ENCODE measurements at places on chromosomes 2 and 18.

- no peak for DNase-seq
These were observed 8.9 kb downstream of the FBXO36 start for GRCh38 chr2:229931241-229931640.

GRCh38 chr18:68703326-68703725 is 11.6 kb downstream of the TMX3 start:
- no peak for DNase-seq

DNA sequence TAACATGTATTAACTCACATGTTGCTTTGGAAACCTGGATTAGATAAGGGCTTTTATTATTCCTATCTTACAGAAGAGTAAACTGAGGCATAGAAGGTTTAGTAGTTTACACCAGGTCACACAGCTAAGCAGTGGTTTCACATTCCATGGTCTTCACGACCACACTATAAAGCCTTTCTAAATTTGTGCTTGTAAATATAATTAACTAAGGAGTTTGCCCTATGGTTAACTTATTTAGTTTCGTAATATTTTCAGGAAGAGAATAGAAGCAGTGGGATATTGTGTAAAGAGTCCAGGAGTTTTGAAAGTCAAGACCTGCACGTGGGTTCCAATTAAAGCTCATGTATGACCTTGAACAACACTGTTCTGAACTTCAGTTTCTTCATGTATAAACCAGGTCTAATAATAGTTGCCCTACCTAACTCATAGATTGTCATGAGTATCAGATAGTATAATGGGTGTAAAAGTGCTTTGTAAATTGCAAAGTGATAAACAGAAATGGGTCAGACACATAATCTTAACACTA is 19.5 kb upstream of the SOS1 start:
- peak; percentile 48 for DNase-seq

DNA sequence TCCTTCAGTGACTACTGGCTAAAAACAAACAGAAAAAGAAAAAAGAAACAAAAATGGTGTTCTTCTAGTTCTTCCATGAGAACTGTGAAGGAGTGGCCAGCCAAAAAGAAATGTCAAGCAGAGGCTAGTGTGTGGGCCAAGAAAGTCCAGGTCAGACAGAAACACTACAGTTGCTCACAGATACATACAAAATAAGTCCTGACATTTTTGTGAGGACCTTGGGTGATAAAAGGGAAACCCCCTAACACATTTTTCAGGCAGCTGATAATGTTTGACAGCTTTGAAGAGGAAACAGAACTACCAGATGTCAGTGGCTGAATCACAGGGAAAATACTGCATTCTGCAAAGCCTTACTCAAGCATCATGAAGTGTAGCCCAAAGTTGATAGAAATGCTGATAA is 28.1 kb downstream of the ARHGAP25 start:
- no peak for DNase-seq

DNA sequence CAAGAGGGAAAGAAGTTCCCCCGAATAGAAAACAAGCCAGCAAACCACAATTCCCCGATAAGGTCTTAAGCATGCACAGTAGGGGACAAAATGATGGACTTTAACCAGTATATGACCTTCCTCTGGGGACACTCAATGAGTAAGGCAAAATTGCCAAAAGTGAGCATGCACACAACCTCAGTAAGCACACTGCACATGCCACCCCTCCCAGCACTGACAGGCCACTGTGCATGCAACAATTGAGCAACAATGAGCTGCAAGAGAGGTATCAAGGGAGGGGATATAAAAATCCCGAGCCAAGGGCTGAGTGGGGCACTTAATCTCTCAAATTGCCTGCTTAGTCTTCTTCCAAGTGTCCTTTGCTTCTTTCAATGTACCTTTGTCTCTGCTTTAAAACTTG is 935.8 kb upstream of the SLC39A10 start:
- DNase-seq, result no peak

- no peak for DNase-seq
These were observed 14.9 kb upstream of the FAP start for GRCh38 chr2:162258169-162258568.

- DNase-seq, result peak; percentile 33
These were observed 34.8 kb downstream of the LBH start for GRCh38 chr2:30266051-30266621.

DNA sequence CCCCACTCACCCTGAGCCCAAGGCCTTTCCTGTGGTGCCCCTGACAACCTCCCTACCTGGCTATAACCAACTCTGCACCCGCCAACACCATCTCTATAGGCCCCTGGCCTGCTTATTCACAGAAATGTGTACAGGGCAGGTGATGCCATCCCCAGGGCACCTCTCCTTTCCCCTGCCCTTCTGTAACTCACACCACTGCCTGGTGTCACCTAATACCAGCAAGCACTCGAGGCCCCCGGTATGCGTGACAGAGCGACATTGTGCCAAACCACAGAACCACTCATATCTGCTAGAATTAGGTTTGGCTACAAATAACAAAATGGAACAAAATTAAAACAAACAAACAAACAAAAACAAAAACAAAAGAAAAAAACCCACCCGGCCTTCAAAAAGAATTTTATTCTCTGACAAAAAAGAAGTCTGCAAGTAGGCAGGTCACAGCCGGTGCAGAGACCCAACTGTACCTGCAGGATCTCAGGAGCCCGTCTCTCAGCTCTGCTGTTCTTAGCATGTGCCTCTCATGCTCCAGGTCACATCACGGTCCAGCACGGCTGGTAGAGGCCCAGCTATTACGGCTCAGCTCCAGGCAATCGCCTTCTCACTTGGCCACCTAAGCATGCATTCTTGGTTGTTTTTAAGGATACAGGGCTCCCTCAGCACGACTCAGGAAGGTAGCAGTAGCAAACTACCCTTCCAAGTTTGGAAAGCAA is 51.4 kb downstream of the FAM178B start:
- no peak for DNase-seq

DNA sequence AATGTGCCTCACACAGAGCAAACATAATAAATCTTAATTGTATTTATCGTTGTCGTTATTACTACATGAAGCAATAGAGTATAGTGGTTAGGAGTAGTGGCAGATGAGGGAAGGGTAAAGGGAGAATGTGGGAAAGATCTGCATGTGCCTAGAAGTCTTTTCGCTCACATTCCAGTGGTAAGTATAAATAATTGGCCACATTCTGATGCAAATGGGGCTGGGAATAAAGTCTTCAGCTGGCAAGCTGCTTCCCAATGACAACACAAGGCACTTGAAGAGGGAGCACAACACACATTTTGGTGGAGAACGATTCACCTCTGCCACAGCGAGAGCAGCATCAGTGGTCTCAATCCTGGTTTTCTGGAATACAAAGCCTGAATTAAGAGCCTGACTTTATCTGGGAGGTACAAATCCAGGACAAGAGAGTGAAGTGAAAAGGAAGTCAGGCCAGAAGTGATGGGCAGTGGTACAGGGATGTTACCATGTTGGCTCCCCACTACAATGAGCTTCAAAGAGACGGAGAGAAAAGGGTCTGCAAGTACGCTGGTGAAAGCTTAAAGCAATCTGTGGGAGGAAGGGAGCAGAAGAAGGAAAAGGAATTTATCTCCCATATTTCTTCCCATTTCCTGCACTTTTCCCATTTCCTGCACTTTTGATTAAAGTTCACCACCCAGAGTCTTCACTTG is 112.3 kb downstream of the ARHGAP15 start:
- DNase-seq, result no peak

- no peak for DNase-seq
These were observed 98.1 kb downstream of the SETBP1 start for GRCh38 chr18:44778788-44779187.

DNA sequence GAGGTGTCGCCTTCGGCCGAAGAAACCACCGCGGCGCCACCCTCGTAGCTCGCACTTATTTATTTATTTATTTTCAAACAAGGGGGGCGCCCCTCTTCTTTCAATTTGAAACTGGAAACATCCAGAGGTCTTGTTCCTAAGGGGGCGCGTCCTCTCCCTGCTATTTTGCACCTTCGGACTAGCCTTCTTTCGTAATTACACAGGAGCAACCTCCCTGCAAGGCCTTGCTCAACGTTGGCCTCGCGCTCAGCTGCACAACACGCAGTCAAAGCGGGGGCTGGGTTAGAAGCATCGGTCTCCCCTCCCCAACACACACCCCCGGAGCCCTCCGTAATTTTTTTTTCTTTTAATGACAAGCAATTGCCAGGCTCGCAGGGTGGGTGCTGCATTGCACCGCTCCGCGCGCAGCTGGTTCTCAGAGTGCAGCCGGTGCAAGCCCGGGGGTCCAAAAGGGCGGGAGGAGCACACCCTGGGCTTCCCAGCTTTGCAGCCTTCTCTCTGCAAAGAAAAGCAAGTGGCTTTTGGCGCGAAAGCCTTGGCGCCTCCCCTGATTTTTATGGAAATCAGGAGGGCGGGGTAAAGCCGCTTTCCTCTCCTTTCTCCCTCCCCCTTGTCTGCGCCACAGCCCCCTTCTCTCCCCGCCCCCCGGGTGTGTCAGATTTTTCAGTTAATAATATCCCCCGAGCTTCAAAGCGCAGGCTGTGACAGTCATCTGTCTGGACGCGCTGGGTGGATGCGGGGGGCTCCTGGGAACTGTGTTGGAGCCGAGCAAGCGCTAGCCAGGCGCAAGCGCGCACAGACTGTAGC is at the start of gene MYCN:
MYCN (plus strand) TSS at position 697 of the 807 bp plus-strand sequence. CDS start 1,515 bp downstream, outside the sequence.
- peak; percentile 34 for DNase-seq

- DNase-seq, result no peak
These were observed 414.2 kb downstream of the THSD7B start for GRCh38 chr2:137179542-137179941.

DNA sequence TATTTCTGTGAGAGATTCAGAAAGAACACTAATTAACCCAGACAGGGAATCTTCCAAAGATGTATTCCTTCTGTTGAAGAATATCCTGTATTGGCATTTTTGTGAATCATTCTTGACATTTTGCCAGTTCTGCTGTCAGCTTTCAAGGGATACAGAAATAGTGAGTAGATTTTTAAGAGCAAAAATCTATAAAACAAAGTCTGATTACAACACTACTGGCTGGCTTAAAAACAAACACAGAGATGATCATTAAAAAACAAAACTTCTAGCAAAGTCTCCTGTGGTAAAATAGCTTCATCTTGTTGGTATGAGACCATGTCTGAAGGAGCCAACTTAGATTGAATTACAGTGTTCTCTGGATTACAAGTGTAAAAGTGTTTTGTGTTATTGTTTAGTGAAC is 866.3 kb upstream of the KLHL29 start:
- DNase-seq, result no peak

DNA sequence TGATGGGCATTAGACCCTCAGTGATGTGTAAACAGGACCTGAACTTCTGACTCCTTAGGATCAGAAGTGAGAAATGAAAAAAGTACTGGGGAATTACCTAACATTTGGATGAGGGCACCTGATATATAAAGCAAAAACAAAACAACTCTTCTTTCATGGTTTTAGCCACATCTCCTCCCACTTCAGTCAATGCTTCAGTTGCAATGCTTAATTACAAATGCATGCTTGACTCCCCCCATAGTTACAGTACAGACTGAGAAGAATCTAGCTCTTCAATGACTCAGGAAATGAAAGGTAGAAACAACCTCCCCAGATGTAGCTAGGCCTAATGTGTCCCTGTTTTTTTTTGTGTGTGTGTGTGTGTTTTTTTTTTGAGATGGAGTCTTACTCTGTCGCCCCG is 276.8 kb upstream of the POU3F3 start:
- no peak for DNase-seq

DNA sequence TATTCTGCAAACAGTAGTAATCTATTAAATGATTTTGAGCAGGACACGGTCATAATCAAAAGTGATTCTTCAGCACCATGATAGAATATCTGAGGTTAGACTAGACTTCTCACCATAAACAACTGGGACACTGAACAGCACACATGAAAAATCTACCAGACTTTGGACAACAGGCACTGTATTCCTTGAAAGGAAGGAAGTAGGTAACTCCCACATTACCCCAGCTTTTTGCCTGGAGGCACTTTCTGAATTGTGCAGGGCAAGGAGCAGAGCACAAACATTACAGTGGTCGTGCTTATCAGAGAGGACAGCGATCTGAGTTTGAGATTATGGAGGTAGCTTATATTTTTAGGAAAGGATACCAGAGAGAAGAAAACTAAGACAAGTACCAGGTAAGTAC is 25.3 kb upstream of the IL1RL1 start:
- no peak for DNase-seq

- no peak for DNase-seq
These were observed 45.4 kb upstream of the LRATD1 start for GRCh38 chr2:14587119-14587518.

DNA sequence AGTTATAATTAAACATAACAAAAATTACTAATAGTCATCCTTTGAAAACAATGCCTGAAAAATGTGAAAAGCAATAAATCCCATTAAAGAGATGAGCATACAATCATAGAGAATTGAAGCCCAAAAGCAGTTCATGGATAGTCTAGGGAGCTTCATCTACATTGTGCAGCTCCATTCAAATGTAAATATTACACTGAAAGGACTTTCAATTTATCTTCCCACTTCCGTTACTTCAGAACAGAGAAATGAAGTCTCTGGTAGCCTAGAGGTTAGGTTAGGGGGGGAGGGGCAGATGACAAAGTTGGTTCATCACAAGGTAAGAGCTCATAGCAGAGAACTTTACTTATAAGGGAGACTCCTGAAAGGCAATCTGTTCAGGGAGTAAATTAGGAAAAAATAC is 126.6 kb upstream of the RGPD4 start:
- no peak for DNase-seq

GRCh38 chr18:34848695-34849094 is 138.6 kb downstream of the DTNA start:
- DNase-seq, result no peak

- no peak for DNase-seq
These were observed 25.0 kb upstream of the COPS8 start for GRCh38 chr2:237060534-237061312.

- DNase-seq, result no peak
These were observed 130.3 kb upstream of the CCDC68 start for GRCh38 chr18:55089610-55090009.

GRCh38 chr18:3985664-3986063 is 469.4 kb downstream of the DLGAP1 start:
- no peak for DNase-seq

DNA sequence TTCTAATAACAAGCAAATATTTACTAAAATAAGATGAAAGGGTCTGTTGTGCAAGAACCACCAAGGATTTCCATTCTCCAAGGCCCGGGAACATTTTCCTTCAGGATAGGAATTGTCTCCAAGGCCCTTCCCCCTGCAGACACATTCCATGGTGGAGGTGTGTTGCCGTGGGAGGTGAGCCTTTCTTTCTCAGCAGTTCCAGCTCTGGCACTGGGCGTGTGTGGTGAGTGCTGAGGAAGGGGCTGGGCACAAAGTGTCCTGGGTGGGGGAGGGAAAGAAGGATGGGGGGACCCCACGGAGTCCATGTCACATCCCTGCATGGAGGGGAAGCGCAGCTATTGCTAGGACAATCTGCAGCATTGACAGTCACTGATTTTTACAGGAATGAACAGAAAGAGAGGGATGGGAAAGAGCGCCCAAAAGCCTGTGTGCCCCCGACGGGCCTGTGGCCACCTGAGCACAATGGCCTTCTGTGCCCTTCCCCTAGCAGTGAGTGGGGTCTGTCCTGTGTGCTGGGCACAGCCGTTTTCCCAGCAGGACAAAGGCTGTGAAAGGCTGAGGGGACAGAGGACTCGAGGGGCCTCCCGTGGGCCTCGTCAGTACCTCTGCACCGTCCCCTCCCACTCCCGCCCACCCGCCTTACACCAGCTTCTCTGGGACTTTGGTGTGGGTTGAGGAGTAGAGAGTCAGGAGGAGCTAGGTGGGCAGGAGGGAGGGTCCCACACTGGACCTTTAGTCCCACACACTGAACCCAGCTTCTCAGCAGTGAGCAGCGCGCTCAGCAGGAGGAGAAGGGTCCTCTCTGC is 79.8 kb downstream of the PTGR3 start:
- no peak for DNase-seq

- DNase-seq, result no peak
These were observed 55.3 kb upstream of the CHMP1B start for GRCh38 chr18:11795916-11796315.

GRCh38 chr18:62609764-62610163 is 86.9 kb downstream of the ZCCHC2 start:
- no peak for DNase-seq

Data from HL-60 (cell line).